ENCODE measurements at places on chromosomes 13 and 19.

- DNase-seq: no peak
These were observed 638.8 kb upstream of the SLITRK6 start for GRCh38 chr13:86438034-86438433.

GRCh38 chr13:33206425-33206824 is 79.1 kb downstream of the STARD13 start:
- DNase-seq: no peak

DNA sequence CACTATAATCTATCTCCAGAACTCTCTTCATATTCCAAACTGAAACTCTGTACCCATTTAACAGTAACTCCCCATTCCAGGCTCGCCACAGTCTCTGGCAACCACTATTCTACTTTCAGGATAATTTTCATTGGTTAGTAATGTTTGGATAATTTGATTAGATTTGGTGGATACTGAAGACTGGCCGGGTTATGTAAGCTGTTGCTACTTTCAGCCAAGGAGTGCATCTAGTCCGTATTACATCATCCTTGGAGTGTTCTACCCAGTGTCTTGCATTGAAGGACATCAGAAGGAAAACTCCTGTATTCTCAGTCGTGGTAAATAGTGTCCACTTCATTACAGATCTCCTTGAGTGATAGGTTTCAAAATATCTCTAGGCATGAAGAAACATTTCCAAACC is 60.5 kb downstream of the PCCA start:
- no peak for DNase-seq

GRCh38 chr13:33388286-33388998 is 102.9 kb upstream of the STARD13 start:
- no peak for DNase-seq

DNA sequence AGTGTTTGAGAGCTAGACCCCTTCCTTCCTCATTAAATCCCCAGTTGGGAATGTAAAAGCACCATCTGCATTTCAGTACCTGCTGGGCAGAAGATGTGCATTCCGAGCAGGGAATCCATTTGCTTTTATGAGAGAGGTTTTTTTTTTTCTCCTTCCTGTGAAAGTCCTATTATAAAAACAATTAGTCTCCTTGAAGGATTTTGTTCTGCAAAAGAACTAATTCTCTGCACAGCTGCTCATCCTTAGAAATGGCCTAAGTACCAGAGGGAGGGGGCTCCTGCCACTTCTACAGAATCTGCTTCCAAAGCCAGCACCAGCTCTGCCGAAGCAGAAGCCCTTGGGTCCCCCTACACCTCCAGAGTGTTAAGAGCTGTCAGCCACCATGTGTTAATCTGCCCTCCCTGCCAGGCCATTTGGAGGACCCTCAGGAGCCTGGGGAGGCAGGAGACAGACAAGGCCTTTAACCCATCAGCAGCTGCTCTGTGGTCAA is 36.4 kb upstream of the SERPINE3 start:
- no peak for DNase-seq

DNA sequence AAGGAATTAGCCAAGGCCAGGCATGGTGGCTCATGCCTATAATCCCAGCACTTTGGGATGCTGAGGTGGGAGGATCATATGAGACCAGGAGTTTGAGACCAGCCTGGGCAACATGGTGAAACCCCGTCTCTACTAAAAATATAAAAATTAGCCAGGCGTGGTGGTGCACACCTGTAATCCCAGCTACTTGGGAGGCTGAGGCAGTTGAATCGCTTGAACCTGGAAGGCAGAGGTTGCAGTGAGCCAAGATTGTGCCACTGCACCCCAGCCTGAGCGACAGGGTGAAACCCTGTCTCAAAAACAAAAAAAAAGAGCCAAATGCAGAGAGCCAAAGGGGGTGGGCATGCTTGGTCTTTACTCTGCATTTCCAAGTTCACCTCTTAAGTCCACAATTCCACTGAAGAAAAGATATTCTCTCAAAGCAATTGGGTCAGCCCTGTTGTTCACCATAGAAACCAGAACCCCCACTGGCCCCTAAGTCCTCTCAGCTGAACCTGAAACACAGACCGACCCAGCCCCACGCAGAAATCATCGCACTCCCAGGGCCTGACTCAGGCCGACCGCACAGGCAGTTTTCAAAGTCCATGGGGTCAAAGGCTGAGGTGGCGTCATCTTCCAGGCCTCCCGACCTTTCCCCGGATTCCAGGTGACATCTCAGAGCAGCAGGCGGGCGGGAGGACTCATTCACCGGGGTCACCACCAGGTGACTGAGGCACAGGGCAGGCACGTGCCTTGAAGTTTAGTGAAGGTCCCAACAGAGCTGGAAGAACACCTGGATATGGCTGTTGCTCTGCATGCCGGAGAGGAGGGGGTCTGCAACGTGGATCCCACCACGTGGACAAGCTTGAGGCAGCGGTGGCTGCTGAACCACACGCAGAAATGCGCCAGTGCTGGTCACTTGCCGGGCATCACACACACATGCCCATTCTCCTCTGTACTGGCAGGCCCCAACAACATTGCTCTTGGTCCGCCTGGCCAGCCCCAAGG is 33.1 kb downstream of the SLC25A42 start:
- no peak for DNase-seq

- no peak for DNase-seq
These were observed 1692.0 kb downstream of the SLITRK5 start for GRCh38 chr13:89363144-89363543.

GRCh38 chr19:13952154-13952930 is at the start of gene DCAF15:
Gene DCAF15 (plus strand): TSS chr19:13952509. CDS start chr19:13952513, 4 bp downstream.
- peak; percentile 100 for DNase-seq

DNA sequence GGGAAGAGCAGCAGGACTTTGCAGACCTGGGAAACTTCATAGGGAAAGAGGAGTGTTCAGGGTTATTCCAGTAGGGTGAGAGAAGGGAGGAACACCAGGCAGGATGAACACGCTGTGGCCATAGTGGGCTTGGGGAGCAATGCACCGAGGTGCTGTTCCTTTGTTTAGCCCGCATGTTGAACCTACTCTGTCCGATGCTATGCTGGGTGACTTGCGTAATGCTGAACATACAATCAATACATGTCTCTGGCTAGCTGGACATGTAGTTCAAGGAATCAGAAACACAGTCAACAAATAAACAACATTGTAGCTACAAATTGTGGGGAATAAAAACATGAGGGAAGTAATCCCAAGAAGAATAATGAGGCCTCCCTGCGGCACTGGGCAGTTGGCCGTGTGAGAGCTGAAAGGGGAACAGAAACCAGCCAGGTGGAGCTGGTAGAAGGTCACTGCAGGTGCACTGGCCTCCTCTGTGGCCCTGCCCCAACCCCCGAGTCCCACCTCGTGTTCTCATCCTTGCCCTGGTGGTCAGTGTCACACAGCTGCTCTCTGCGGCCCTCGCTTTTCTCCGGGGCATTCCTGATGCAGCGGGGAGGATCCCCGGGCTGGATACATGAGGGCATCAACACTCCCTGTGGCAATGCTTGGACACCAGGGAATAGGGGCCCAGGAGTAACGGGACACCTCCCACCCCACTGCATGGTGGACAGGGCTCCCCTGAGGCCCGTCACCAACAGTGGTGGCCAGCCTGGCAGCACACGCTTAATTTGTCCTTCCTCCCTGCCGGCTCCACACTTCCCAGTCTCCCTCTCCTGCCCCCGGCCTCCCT is 36.9 kb upstream of the TUBGCP3 start:
- DNase-seq: no peak

GRCh38 chr13:98672947-98673613 is 79.4 kb downstream of the SLC15A1 start:
- DNase-seq: no peak

- no peak for DNase-seq
These were observed 14.6 kb downstream of the SLITRK1 start for GRCh38 chr13:83867708-83868107.

DNA sequence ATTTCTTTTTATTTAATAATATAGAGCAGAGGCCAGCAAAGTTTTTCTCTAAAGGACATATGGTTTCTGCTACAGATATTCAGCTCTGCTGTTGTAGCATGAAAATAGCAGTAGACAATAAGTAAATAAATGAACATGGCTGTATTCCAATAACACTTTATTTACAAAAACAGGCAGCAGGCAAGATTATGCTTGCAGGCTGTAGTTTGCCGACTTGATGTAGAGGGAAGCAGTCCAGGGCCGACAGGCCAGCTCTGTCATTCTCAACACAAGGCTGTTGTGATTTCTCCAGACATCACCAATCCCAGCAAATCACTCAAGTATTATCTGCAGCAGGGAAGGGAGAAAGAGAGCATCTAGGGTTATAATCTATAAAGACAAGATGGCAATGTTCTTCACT is 1062.5 kb upstream of the PCDH9 start:
- no peak for DNase-seq

DNA sequence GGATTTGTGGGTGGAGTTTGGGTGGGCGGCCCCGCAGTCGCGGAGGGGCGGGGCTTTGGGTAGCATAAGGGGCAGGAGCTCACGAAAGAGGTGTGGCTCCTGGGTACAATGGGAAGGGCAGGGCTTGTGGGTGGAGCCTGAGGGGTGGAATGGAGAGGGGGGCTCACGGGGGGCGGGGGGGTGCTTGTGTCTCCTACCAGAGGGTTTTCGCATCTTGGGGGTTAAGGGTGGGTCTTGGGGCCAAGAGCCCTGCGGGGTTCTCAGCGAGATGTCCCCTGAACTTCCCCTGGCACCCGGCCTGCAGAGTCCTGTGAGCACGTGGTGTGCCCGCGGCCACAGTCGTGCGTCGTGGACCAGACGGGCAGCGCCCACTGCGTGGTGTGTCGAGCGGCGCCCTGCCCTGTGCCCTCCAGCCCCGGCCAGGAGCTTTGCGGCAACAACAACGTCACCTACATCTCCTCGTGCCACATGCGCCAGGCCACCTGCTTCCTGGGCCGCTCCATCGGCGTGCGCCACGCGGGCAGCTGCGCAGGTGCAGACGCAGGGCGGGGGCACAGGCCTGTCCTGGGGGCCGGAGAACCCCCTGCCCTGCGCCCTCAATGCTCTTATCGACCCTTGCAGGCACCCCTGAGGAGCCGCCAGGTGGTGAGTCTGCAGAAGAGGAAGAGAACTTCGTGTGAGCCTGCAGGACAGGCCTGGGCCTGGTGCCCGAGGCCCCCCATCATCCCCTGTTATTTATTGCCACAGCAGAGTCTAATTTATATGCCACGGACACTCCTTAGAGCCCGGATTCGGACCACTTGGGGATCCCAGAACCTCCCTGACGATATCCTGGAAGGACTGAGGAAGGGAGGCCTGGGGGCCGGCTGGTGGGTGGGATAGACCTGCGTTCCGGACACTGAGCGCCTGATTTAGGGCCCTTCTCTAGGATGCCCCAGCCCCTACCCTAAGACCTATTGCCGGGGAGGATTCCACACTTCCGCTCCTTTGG is 5.1 kb downstream of the FSTL3 start:
- no peak for DNase-seq

DNA sequence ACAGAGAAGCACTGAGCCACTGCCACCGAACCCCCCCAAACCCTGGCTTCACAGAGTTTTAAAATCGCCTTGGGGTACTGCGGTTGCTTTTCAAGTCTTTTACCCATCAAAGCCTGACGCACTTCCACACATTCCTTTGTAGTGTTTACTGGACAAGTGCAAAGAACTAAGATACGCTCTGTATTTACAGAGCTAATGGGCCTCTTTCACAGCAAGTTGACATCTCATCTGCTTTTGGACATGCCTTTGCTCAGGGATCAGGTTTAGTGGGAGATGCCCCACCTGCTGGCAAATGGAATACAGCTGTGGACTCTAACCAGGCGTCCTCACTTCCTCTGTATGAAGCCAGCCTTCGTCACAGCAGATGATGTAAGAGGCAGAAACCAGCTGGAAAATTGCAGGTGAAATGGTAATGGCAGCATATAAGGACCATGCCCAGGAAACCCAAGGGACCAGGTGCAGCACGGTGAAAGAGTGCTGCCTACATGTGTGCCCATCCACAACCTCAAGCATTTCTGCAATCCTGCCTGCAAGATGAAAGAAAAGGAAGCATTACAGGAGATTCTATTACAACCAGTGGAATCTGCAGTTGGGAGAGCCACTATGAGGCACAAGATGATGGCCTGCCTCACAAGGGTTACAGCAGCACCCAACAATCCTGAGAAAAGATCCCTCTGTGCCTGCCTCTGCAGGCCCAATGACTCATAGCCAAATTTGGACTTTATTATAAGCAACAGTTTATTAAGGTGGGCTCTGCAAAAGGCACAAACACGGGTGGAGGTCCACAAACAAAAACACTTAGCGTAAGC is 34.7 kb downstream of the BRD4 start:
- no peak for DNase-seq

DNA sequence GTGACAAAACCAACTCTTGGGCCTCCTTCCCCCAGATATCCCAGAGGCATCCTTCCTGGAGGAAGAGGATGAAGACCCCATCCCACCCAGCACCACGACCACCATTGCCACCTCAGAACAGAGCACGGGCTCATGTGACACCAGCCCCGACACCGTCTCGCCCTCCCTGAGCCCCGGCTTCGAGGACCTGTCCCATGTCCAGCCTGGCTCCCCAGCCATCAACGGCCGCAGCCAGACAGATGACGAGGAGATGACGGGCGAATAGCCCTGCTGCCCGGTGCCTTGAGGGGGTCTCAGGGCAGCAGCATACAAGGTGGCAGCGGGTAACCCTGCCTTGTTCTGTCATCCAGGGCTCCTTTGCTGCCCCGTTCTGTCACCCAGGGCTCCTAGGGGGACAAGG is 3.3 kb upstream of the UBA52 start:
- DNase-seq: no peak

GRCh38 chr19:34254698-34255432 is 511 bp downstream of the GARRE1 start:
- DNase-seq: no peak

GRCh38 chr13:29587645-29588044 is 7.8 kb downstream of the SLC7A1 start:
- DNase-seq: no peak

DNA sequence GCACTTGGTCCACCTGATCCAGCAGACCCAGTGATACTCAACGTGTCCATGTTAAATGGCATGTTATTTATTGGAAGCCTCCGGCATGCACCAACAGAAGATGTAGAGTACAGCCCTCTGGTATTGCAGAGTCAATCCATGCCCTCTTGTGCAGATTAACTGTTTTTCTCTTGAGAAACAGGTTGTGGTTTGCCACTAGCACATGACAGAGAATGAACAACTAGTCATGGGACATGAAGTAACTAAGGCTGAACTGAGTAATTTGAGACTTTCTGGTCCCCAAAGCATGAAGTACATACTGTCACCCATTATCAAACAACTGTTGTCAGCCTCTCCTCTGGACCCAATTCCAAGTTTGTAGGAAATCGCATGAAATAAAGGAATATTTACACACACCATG is 3.2 kb downstream of the ZNF562 start:
- no peak for DNase-seq

- DNase-seq: no peak
These were observed 325.4 kb upstream of the TSHZ3 start for GRCh38 chr19:31674503-31675192.

- no peak for DNase-seq
These were observed 40.6 kb downstream of the FBN3 start for GRCh38 chr19:8108560-8109445.

DNA sequence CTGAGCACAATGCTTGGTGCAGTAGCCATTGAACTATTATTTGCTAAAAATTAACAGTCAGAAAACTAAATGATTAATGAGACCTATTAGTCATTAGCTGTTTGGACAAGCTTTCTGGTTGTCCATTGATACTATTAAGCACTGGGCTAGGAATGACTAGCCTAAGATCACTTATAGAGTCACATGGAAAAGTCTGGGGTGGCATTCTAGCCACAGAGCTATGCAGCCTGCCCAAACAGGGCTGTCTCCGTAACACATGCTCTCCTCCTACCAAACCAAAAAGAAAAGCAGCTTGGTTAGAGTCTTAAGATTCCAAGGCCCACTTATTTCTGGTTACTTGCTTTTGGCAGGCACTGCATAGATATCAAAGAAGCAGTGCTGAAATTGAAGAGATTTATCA is 193.5 kb upstream of the NBEA start:
- DNase-seq: no peak

All from vagina (tissue), 2 donors.